ENCODE measurements at places on chromosomes 4 and X. TPM values are rescaled to one million over a fixed set of nuclear protein-coding genes. Genes with fewer than 3 reads are reported as not detected.

DNA sequence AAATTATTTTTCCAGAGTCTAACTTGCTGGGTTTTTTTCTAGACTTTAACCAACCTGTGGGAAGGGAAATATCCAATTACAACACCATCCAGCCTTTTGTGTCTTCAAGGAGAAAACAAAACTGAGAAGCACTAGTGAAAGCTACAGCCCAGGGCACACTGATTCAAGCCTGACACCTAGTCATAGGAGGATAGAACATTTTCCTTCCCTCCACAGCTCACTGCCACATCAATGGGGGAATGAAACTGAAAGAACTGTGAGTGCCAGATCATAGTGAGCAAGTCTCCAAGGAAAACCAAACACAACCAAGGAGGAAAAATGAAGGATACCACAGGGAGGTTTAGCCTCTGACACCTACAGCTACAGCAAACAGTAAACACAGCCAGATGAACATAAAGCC is 43.3 kb upstream of the MAGEA8 start:
- DNase-seq = no peak

GRCh38 chr4:123133397-123134050 is 211.1 kb upstream of the NUDT6 start:
- DNase-seq = no peak

DNA sequence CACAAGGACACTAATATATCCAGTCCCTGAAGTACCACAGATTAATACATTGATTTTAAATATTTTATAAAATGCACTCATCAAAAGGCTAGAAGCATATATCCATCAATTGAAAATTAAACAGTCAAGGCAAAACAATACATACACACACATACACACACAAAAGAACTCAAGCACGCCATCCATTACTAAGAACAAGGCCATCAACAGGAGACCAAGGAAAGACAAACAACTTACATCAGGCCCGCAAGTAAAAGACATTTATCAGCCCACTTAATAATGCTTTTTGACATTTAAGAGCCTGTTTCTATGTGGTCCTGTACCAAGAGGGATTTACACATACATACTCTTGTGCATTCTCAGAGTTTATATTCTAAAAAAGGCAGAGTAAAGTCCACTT is 50.0 kb upstream of the ZNF827 start:
- no peak for DNase-seq

FHL1 gene
- 808 TPM for total RNA-seq
